Stimulated activated CD4-positive, alpha-beta T cell treated with anti-CD3 and anti-CD28 coated beads, Interleukin-1b, Interleukin-23, amount 100 ng/mL, for 4 hours (primary cell): ENCODE measurements at places on chromosomes 3 and 15.

- no peak for DNase-seq
Observed at GRCh38 chr3:25169151-25169550, 258.9 kb upstream of the RARB start.

DNA sequence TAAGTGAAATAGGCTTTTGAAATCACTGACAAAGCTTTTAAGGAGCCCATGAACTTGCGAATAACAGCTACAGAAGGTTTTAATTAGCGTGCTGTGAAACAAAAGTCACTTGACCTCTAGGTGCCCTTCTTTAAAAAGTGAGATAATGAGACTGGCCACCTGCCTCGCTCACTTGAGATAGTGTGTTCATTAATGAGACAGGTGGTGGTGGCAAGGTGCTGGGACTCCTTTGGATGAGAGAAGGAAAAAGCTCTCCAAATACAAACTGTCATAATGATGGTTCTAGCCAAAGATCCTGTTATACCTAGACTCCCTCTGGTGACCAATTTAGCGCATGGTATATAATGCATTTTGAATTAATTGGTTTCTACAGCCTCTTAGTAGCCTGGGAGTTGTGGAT, 22.7 kb upstream of the IREB2 start:
- no peak for DNase-seq

DNA sequence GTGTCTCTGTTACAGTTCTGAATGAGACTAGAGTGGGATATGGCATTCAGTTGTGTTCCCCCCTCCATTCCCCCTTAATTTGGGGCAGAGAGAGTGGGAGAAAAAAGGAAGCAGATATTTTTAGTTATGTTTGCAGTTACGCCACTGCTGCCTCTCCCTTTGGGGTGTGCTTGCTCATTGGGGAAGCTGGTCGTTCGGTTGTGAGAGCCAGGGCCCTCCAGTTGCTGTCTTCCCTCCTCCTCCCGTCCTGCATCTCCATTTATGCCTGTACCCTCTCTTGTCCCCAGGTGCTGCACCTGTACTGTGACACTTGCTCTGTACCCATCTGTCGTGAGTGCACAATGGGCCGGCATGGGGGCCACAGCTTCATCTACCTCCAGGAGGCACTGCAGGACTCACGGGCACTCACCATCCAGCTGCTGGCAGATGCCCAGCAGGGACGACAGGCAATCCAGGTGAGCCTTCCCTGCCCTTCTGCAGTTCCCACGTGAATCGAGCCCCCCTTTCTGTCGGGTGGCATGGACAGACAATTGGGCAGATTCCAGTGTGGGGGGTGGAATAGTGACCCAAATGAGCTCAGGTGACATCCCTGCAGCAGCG, 55.8 kb downstream of the TRIM71 start:
- no peak for DNase-seq

DNA sequence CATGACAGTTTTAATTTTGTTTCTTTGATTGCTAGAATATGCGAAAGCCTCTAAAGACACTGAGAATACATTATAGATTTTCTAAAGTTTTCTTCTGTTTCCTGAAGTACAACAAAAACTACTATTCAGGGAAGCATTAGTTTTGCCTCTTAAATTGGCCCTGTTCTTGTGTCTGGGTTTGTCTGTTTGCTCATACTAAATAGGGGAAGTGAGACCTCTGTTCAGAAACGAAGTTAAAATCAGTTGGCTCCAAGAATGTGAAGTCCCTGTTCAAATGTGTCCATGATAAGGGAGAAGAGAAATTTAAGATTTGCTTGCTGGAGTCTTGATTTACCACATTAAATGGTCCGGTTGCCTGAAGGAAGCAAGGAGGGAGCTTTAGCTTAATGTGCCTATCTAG, 327.3 kb upstream of the GBE1 start:
- no peak for DNase-seq

DNA sequence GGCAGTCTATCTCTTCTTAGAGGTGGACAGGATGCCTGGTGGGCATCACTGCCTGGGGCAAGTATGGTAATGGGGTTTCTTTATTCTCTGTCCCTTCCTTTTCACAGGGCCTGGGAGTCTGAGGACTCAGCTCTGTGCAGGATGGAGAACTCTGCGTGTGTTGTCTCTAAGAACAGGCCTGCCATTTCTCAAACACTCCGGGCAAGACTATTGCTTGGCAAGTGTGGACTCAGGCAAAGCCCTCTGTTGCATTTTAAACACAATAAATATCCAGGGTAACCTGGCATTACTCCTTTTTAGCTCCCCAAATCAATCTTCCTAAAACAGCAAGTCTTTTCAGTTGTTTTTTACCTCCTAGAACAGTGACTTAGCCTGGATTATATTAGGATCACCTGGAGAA, 185.1 kb upstream of the ROPN1 start:
- DNase-seq, result no peak

- no peak for DNase-seq
Observed at GRCh38 chr15:81411051-81411450, 37.0 kb upstream of the TMC3 start.

- DNase-seq, result no peak
Observed at GRCh38 chr3:162525771-162526170, 1029.2 kb downstream of the OTOL1 start.

GRCh38 chr3:138434875-138435772, 708 bp downstream of the ESYT3 start:
- DNase-seq, result no peak

DNA sequence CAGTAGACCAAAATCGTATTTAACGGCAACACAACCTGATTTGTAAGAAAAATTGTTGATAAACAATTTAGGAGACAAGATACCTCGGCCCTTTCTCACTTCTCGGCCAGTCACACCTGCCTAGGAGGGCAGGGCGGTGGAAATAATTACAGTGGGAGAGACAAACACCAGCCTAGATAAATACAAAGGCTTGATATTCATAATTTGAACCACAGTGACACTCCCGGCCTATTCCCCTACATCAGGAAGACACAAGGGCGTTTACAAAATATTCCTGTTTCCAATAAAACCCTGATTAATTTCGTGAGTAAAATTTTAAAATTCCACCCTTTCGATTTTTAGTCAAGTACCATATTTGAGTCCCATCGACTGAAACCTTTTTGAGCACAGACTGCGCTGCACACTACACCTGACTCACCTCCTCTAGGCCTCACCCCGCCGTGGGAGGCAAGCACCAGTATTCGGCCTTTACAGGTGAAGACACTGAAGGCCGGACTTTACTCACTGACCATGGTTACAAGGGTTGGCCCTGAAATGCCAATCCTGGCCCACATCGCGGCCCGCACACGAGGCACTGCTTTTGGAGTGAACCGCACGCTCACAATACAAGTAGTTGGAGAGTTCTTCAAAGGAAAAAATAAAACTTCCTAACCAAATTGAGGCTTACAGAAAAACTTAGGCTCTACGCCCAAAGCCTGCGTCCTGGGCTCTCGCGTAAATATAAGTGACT, 794 bp downstream of the ARPP19 start:
- DNase-seq, result peak; percentile 31

DNA sequence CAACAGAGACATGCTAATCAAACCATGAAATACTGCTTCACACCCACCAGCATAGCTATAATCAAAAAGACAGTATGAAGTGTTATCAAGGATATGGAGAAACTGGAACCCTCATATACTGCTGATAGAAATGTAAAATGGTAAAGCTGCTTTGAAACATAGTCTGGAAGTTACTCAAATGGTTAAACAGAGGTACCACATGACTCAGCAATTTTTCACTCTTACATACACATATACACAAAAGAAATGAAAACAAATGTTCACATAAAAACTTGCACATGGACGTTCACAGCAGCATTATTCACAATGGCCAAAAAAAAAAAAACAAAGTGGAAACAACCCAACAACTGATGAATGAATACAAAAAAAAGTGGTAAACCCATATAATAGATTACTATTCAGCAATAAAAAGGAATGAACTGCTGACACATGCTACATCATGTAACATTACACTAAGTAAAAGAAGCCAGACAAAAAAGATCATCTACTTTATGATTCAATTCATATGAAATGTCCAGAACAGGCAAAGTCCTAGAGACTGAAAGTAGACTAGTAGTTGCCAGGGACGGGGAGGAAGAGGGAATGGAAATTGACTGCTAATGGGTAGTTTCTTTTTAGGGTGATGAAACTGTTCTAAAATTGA, 23.2 kb downstream of the ZNF148 start:
- no peak for DNase-seq

GRCh38 chr3:53180305-53181023, 19.5 kb downstream of the PRKCD start:
- no peak for DNase-seq

DNA sequence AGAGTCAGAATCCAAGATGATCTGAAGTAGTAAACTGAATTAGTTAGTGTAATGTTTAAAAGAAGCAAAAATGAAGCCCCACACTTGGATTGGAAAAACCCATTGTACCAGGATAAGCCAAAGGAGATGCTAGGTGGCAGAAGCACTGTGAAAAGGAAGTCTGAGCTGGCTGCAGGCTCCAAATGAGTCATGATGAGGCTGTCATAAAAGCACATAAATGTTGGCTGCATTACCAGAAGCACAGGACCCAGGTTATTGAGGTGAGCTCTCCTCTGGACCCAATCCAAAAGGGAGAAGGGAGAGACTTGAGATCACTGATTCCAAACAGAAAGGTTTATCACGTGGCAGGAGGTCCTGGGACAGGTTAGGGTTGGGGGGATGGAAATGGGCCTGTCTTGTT, 3.2 kb upstream of the ACAN start:
- no peak for DNase-seq

GRCh38 chr3:128803307-128803706, 76.1 kb upstream of the ACAD9 start:
- DNase-seq, result no peak
